Bronchial smooth muscle cell (primary cell): ENCODE measurements at places on chromosomes 2 and 18. TPM values are rescaled to one million over a fixed set of nuclear protein-coding genes. Genes with fewer than 3 reads are reported as not detected.

NEU4 gene
- 0.16 and 0.17 TPM in 2 replicates for total RNA-seq

AOX1 gene
- 8.9 and 19.4 TPM in 2 replicates for total RNA-seq

XRCC5 gene
- 143 and 183 TPM in 2 replicates for total RNA-seq

GALNT13 gene
- total RNA-seq, result under 0.01 TPM in 1 of 2 replicates, not detected in the other

TTLL4 gene
- total RNA-seq, result 4.1 TPM in 2 replicates
